ENCODE measurements at places on chromosomes 2 and 18.
A peak's percentile ranks its signal among the peaks of the same experiment; 100 is the strongest.

- DNase-seq: peak; percentile 64
These were observed 7.5 kb upstream of the RNF144A start for GRCh38 chr2:6909431-6910385.

GRCh38 chr2:24382363-24383073 is 22.2 kb upstream of the ITSN2 start:
- peak; percentile 72 for DNase-seq

DNA sequence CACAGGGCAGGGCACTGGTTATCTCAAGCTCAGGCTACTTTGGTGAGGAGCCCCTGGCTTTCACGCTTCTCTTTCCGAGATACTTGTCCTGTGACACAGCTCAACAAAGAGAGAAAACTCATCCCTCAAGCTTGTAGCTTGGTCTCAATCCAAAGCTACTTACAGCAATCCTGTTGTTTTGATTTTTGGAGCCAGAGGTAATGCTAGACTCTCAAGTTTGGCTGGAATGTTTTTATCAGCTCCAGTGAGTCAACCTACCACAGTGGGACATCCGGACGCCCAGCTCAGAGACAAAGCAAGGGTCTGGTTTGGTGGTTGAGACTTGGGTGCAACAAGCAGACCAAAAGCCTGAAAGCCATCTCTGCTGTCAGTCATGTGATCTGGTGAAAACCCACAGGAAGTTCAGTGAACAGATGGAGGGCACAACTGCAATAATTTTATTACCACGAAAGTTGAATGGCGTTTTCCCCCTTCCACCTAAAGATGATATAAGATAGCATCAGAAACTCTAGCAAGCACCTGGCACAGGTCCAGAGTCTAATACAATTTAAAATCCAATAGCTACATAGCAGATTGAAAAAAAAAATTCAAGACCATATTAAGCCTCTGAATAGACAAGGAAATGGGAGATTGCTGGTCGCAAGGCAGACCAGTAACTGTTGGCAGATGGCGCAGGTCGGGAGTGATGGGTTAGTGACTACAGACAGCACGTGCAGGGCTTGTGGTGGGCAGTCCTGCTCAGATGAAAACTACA is 102.3 kb upstream of the SMAD7 start:
- no peak for DNase-seq

GRCh38 chr2:129711816-129712675 is 267.4 kb upstream of the RAB6C start:
- no peak for DNase-seq

DNA sequence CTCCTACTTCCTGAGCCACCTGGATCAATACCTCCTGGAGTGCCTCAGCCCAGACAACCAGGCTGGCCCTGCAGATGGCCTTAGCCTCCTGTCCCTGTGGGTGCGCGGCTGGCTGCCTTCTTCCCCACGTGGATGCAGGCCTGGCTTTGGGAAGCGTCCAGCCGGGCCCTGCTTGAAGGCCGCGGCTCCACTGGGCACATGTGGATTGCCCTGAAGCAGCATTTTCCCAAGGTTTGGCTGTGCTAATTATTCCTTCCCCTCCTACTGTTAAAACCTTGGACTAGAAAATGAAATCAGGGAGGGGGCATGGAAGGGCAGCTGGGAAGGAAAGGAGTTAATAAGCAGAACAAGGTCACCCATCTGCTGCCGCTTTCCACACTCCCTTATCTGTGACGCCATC is 143.0 kb upstream of the GATA6 start:
- no peak for DNase-seq

- DNase-seq: no peak
These were observed 40.9 kb downstream of the PDK1 start for GRCh38 chr2:172596776-172597175.

DNA sequence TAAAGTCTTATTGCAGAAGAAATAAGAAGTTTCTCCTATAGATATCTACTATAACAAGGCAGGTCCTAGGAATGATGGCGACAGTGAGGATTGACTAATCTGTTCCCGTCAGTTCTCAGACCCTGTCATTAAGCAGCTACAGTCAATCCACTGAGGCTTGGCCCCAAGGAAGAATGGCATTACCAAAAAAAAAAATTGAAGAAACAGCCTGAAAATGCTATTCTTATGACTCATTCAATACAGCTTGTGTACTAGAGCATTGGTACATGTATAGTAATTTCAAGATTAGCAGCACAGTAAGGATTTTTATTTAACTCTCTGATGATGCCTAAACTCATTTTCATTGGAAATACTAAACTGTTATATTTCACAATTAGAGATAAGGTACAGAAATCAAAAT is 1096.1 kb upstream of the NXPH2 start:
- DNase-seq: no peak

GRCh38 chr2:71844967-71845366 is 302.7 kb downstream of the CYP26B1 start:
- no peak for DNase-seq

DNA sequence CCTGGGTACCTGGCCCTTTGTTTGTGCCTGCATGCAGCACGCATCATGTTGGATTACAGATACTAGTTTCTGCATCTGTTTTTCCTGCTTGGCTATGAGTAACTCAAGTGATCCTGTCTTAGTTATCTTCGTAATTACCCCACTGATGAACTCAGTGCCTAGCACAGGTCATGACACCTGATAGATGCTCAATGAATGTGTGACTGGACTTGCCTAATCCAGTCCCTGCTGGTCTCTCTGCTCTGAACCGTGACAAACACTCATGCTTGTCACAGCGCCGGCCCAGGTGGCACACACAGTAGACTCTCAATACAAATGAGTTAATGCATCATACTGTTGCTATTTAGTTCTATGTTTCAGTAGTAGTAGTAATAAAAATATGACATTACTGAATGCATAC is 31.2 kb upstream of the NTSR2 start:
- DNase-seq: no peak

GRCh38 chr2:101241158-101241557 is 11.5 kb upstream of the CNOT11 start:
- DNase-seq: no peak

- peak; percentile 38 for DNase-seq
These were observed 129.2 kb downstream of the IKZF2 start for GRCh38 chr2:213021971-213022899.

DNA sequence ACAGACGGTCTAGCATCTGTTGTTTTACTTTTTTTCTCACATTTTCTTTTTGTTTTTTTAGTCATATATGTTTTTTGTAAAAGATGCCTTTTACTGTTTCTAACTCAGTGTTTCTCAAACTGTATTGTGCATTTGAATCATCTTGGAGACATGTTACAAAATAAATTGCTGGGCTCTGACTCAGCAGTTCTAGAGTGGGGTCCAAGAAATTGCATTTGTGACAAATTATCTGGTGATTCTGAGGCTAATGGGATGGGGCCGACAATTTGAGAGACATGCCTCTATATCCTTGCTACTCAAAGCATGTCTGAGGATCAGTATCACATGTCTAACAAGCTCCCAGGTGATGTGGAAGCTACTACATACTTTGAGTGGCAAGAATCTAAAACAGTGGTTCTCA is 478.8 kb downstream of the PLCL1 start:
- DNase-seq: no peak

- DNase-seq: no peak
These were observed 117.4 kb downstream of the STPG4 start for GRCh38 chr2:47037678-47038077.

DNA sequence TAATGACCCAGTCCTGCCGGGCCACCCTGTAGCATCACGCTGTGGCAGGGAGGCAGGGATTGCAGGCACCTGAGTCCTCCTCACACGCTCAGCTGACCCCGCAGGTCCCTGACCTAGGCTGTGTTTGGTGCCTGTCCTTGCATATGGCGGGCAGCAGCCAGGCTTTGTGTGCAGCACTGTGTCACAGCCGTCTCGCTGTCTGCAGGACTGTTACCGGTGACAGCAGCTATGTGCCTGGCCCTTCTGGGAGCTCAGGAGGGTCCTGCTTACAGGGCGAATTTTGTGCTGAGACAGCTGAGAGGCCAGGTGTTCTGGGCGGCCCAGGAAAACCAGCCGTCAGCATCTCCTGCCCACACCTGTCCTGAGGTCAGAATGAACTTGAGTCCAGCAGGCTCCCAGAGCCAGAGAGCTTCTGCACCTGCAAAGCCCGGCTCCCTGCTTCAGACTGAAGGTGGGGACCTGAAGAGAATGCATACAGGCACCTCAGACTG is 10.4 kb upstream of the ARID5A start:
- DNase-seq: no peak

DNA sequence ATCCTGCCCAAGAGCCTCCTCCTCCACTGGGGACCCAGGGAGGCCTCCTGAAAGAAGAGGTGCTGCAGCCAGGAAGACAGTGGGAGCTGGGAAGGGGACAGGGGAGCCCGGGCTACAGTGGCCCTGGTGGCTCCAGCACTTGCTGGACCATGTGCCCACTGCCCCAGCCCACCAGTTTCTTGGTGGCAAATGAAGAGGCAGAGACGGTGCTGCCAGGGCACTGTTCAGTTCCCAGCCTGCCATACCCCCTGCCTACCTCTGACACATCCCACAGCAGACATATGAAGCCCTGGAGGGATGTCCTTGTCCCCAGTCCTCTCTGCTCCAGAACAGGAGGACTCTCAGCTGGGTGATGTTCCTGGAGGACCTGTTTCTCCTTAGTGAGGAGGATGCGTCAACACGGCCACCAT is 3.7 kb downstream of the RAMP1 start:
- DNase-seq: no peak

DNA sequence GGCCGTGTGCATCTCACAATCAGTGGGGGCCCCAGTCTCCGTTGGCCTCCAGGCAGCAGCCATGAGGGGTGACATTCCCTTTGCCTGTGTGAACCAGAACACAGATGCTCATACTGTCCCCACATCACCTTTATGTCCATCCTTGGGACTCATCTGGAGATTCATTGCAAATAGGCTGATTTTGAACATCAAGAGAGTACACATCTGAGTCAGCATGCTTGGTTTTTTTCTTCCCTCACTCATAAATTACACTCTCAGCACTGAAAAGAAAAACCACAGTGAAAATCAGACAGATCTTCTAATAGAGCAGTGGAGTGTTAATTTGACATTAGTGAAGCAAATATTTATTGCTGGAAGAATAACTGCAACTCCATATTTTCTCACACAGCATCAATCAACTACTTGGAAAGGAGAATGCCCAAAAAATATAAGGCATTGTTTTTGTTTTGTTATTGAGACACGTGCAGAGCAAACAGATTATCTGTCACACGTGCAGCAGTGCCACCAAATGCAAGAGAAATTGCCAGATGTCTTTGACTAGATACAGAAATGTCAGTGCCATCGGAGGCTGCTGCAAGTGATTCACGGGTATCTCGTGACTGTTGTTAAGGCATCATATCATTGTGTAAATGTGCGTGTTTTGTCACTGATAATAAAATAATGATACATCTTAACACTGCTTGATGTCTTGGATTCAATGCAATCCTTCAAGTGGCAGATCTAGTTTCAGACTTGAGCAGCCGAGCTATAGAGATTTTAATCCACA is 10.9 kb downstream of the APCDD1 start:
- no peak for DNase-seq

- DNase-seq: no peak
These were observed 10.2 kb downstream of the RSAD2 start for GRCh38 chr2:6887751-6888192.

GRCh38 chr18:52678551-52678950 is 338.6 kb downstream of the DCC start:
- DNase-seq: no peak

GRCh38 chr2:214378455-214379103 is 32.3 kb upstream of the VWC2L start:
- no peak for DNase-seq

- peak; percentile 39 for DNase-seq
These were observed 5.0 kb downstream of the ACTR2 start for GRCh38 chr2:65232636-65233035.

- DNase-seq: peak; percentile 58
These were observed 11.5 kb downstream of the SPRED2 start for GRCh38 chr2:65420712-65421431.

DNA sequence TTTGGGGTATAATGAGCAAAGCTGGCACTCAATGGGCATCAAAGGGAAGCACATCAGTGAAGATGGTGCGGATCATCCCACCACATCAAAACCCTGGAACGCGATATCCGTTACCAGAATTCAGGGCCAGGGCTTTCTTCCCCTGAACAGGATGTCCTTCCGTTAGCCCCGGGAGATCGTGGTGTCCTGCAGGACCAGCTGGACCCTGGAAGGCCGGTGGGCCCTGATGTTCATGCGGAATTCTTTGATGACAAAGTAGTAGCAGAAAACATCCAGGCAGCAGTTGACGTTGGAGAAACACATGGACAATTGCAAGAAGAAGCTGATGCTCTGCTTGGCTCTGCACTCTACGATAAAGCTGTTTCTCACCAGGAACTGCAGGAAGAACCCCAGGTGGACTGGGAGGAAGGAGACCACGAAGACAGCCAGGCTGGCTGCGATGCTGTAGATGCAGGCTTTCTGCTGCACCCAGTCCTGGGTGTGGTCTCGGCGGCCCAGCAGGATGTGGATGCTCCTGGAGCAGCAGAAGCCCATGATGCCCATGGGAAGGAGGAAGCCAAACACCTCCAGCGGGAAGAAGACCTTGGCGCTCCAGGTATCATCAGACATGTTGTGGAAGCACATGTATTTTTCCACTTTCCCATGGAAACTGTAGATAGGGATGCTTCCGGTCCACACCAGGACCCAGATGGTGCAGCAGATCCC is 15.0 kb downstream of the GPR55 start:
- DNase-seq: no peak

- no peak for DNase-seq
These were observed 109.0 kb upstream of the PARD3B start for GRCh38 chr2:204436230-204436629.

DNA sequence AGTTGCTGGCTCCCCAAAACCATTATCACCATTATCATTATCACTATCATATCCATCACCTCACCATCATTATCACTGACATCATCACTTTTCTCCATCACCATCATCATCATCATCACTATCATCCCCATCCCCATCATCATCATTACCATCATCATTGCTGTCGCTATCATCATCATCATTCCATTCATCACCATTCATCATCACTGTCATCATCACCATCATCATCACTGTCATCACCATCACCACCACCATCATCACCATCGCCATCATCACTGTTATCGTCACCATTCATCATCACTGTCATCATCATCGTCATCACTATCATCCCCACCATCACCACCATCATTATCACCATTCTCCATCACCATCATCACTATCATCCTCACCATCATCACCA is 9.0 kb downstream of the HPCAL1 start:
- DNase-seq: no peak

DNA sequence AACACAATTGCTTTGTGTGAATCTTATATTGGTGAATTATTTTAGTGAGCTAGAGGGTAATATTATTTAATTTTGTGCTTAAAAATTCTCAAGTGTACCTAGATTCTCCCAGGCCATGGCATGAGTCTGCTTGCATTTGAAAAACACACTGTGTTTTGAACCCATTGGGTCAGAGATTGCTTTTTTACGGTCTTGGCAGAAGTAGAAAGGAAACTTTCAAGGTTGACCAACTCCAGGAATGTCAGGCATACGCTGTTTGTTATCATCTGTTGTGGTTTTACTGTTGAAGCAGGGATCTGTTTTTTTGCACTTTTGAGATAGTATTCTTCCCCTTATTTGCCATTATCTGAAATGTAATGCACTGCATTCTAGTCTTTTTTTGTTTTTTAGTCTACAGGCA is 377.4 kb downstream of the RPRM start:
- no peak for DNase-seq
